ENCODE measurements at places on chromosomes 13 and 19.

- DNase-seq, result no peak
Measured at GRCh38 chr13:83879431-83880171, 2.7 kb downstream of the SLITRK1 start.

- DNase-seq, result no peak
Measured at GRCh38 chr13:40251343-40252032, 415.0 kb downstream of the FOXO1 start.

DNA sequence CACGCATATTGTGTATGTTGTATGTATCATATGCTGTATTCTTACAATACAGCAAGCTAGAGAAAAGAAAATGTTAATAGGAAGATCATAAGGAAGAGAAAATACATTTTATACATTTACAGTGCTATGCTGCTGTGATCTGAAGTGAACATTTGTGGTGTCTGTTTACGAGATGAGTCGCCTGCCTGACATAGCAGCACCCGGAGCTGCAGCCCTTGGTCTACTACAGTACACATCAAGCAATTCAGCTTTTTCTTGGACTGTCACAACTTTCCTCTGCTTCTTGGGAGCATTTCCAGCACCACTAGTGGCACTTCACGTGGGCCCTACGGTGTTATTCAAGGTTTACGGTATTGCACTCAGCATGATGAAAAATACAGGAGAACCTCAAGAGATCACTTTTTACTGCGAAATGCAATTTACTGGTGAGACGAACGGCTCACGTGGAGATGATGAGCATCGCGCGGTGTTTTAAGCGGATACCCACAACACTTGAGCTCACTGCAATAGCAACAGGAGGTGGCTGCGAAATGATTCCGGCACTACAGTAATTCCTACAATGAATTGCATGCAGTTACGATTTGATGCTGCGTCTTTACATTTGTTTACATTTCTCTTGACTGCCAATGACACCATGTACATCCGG, 308.4 kb downstream of the FGF9 start:
- DNase-seq, result no peak

DNA sequence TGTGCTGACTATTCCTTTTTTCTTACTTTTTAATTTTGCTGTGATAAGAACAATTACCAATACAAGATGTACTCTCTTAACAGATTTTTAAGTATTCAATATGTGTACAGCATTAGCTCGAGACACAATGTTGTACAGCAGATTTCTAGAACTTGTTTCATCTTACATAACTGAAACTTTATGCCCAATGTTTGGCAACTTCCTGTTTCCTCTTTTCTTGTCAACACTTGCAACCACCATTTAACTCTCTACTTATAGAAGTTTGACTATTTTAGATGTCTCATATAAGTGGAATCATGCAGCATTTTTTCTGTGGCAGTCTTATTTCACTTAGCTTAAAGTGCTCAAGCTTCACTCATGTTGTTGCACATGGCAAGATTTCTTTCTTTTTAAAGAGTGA, 1426.8 kb downstream of the SLITRK5 start:
- DNase-seq, result no peak
